Heart right ventricle (tissue), 16 donors: ENCODE measurements at places on chromosomes 5 and 9.

- no peak for DNase-seq
Observed at GRCh38 chr5:88557881-88558280, 289.2 kb upstream of the TMEM161B start.

DNA sequence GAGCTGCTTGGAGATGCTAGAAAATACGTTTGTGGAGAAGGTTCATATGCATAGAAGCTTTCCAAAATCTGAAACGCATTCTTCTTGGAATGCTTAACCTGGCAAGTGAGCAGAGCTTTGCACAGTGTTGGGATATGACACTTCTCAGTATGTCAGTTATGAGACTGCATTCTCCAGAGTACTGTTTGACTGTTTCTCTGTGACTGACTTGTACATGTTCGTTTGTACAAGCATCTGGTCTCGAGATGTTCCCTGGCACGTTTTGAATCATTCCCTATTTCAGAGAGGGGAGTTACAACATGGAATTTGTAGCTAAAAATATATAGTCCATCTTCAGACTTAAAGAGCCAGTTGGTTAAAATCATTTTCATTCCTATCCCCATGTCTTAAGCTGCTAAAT, 272.4 kb downstream of the ARRDC3 start:
- no peak for DNase-seq

- no peak for DNase-seq
Observed at GRCh38 chr5:105288946-105289345, 1726.4 kb upstream of the NUDT12 start.

DNA sequence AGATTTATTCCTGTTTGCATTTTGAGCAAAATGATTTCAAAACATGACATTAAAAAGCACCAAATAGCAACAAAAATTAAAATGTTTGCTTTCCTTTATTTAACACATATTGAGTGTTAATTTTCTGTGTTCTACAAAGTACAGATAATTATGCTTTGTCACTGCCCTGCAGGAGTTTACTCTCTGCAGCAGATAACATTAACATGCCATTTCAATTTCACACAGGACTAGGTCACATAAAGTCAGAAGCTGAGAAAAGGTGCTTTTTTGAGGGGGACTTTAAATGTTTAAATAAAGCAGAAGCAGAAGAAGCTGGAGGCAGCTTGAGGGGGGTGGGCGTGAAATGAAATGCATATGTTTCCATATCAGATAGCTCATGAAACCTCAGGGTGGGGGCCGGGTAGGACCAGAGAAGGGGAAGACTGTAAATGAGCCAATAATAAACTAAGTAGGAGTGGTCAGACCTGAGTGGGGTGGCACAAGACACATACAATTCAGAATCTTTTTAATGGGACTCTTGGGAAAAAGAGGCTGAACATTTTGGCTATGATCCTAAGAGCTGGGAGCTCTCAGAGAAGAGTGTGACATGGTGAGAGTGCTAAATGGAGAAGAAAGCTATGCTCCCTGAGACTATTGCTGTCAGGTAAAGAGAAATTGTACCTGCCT, 387.5 kb downstream of the FAM170A start:
- no peak for DNase-seq

DNA sequence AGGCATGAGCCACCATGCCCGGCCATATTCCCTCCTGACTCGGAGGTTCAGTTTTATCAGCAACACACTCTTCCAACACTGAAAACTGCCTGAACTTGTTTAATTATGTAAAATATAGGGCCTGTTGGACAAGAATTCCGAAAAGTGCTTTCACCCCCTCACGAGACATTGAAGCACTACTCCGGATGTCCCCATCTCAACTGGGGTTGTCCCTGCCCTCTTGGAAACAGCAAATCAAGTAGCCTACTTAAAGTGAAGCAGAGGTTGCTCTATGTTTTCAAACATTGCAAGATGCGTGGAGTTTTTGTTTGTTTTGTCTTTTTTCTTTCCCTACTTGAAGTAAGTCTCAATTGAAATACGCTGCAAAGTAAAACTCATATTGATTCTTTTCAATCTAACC, 7.6 kb downstream of the PTGER4 start:
- no peak for DNase-seq
